ENCODE measurements at places on chromosomes 1 and 21.

DNA sequence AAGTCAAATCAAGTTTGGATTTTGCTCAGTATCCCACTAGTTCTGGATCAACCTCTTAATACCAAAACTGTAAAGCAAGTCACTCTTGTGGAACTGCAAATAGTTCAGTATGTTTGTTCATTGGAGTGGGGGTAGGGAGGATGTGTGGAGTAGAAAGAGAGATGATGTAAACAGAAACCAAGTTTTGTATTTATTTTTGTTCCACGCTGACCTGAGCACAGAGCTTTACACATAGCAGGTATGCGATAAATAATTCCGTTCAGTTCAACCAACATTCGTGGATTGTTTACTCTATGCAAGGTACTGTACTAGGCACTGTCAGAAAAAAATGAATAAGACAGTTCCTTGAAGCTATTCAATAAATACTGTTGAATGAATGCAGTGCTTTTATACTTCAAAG is 4.5 kb upstream of the ZNF644 start:
- DNase-seq: no peak

- no peak for DNase-seq
Measured at GRCh38 chr1:150164224-150164623, 14.5 kb downstream of the PLEKHO1 start.

GRCh38 chr1:28840928-28841544 is 29.1 kb downstream of the OPRD1 start:
- DNase-seq: no peak

DNA sequence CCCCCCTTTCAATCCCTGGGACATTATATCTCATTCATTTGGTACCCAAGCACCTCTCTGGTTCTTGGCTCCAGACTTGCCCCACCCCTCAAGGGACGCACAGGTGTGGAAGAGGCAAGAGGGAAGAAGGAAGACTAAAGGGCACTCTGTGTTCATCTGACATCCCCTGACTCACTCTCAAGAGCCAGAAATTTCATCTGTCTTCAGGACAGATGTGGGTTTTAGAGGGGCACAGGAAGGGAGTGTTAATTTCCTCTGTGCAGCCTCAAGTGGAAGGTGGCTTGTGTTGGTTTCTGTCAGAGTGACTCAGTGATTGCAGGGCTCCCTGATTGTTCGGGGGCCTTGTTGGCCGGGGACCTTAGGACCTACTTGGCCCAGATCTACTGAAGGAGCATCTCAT is 2.4 kb downstream of the C2CD4D start:
- DNase-seq: peak; percentile 45

DNA sequence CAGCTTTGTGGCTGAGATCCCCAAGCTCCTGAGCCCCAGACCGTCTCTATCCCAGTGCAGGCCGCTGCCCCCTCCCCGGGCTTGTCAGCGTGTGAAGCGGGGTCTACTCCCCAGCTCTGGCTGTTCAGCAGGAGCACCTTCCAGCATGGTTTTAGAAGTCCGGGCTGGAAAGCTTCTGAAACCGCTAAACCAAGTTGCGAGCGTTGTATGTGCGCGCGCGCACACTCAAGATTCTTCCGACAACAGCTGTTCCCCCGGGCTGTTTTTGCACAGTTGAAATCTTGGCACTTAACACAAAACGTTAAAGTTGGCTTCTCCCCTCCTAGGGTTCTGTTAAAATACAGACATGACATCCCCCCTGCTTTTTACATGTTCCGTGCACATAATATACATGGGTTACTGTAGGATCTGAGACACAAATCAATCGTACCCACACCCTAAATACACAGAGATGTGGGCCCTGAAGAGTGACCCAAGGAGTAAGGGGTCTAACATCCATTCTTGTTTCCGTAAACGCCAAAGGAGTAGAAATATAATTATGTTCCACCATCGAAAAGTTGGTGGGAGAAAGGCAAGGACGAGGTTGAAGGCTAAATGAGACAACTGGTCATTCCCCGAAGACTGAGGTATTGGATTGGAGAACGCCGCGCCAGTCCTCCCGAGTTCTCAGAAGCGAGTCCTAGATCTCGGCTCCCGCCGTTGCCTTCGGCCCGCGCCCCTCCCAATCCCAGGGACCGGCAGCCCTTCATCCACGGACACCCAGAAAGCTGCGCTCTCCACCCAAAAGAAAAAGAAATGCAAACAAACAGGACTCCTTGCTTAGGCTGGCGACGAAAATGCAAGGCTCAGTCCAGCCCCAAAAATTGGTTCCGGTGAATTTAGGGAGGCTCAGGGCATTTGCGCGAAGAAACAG is 1.3 kb downstream of the TBX15 start:
- no peak for DNase-seq
